ENCODE measurements at places on chromosomes 13 and 19. TPM values are rescaled to one million over a fixed set of nuclear protein-coding genes. Genes with fewer than 3 reads are reported as not detected.

Gene ADM5
- 0.78 TPM for total RNA-seq

Gene USHBP1
- 0.47 TPM for total RNA-seq

Gene GPC6
- 9.8 TPM for total RNA-seq

Gene BRCA2
- total RNA-seq: 2.3 TPM

Gene CLIP3
- total RNA-seq: 27.1 TPM

Gene FPR1
- 6.7 TPM for total RNA-seq

Gene GPC5
- total RNA-seq: 8.6 TPM

Gene ZNF93
- total RNA-seq: 27.0 TPM

Gene SRRM5
- not detected for total RNA-seq

Gene APLP1
- 179 TPM for total RNA-seq

Gene ZNRF4
- not detected for total RNA-seq

Gene METTL21C
- not detected for total RNA-seq

Gene LYPD4
- not detected for total RNA-seq

Gene ZNF540
- total RNA-seq: 22.0 TPM

Gene TTYH1
- 74.7 TPM for total RNA-seq

Gene YJEFN3
- 1.6 TPM for total RNA-seq

Gene PEX11G
- total RNA-seq: 0.94 TPM

Gene KIR3DL2
- not detected for total RNA-seq

Gene APOC4
- total RNA-seq: not detected

Gene ZNF763
- total RNA-seq: 6.7 TPM

Gene MYH14
- 0.94 TPM for total RNA-seq

Gene KLK15
- not detected for total RNA-seq

Gene PRTN3
- total RNA-seq: not detected

Gene WDR62
- total RNA-seq: 0.78 TPM

Gene EBI3
- 0.47 TPM for total RNA-seq

Gene NLRP4
- total RNA-seq: under 0.01 TPM
